ENCODE measurements at places on chromosomes 12 and 14. TPM values are rescaled to one million over a fixed set of nuclear protein-coding genes. Genes with fewer than 3 reads are reported as not detected.

The AICDA gene
- not detected for polyA plus RNA-seq

The DLK1 gene
- not detected for polyA plus RNA-seq

The SLC41A2 gene
- 0.60 TPM for polyA plus RNA-seq

The SIRT4 gene
- 0.54 TPM for polyA plus RNA-seq

The PPP1R36 gene
- 0.41 TPM for polyA plus RNA-seq

The ANGEL1 gene
- 5.1 TPM for polyA plus RNA-seq

The FAM222A gene
- 0.39 TPM for polyA plus RNA-seq

The SOX5 gene
- 0.09 TPM for polyA plus RNA-seq

The IL23A gene
- polyA plus RNA-seq = 8.2 TPM

The GPRC5D gene
- not detected for polyA plus RNA-seq

The DDX11 gene
- 19.0 TPM for polyA plus RNA-seq

The SOAT2 gene
- polyA plus RNA-seq = not detected
